Esophagus squamous epithelium (tissue), 5 donors: ENCODE measurements at places on chromosomes 6 and 20. TPM values are rescaled to one million over a fixed set of nuclear protein-coding genes. Genes with fewer than 3 reads are reported as not detected.

GRCh38 chr6:109224994-109225393, 129.7 kb downstream of the CEP57L1 start:
- H3K4me1 ChIP-seq = peaks cover 9% of the 10 kb centered on the region
- H3K27ac ChIP-seq = no peak overlapping the region
- no peaks in the 10 kb centered on the region for H3K27me3 ChIP-seq
- DNase-seq = no peak

DNA sequence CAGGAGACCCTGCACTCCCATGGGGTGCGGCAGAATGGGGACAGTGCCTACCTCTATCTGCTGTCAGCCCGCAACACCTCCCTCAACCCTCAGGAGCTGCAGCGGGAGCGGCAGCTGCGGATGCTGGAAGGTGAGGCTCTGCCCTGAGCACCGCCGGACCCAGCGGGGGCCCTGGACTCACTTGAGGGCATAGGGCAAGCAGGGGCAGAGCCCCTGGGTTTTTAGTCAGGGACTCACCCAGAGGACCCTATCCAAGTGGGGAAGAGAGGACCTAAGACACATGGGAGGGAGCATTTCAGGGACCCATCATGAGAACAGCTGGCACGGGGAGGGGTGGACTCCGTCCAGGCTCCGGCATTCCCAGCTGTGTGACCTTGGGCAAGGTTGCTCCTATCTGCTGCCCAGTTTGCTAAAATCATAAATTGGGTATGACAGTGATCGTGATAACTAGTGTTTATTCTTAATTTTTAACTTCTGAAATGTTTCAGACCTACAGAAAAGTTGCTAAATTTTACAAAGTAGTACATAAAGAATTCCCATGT, 9.8 kb downstream of the RBCK1 start:
- H3K27ac ChIP-seq = no peak overlapping the region
- no peak overlapping the region for H3K4me3 ChIP-seq
- peaks cover 31% of the 10 kb centered on the region for H3K36me3 ChIP-seq
- no peaks in the 10 kb centered on the region for H3K27me3 ChIP-seq

- H3K27me3 ChIP-seq = no peaks in the 10 kb centered on the region
- DNase-seq = no peak
- H3K27ac ChIP-seq = no peak overlapping the region
- no peak overlapping the region for H3K4me3 ChIP-seq
These were observed 167.7 kb upstream of the SUPT3H start for GRCh38 chr6:45545416-45545815.

- no peaks in the 10 kb centered on the region for H3K4me1 ChIP-seq
- no peaks in the 10 kb centered on the region for H3K27me3 ChIP-seq
- no peak overlapping the region for H3K4me3 ChIP-seq
- DNase-seq = no peak
These were observed 247.6 kb downstream of the PKHD1 start for GRCh38 chr6:51839726-51840374.

DNA sequence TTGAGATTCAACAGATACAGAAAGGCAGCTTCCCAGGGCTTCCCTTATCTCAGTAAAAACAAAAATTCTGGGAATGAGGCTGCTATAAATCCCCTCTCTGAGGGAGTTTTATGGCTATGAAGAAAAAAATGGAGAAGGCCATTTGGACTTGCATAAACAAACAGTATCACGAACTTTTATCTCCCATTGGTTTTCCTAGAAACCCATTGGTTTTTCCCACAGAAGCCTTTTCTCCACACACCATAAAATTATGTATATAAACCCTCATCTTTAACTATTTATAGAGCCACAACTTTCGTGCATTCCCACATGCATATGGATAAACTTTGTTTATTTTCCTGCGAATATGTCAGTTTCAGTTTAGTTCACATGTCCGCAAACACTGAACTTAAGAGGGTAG, 36.2 kb upstream of the BTBD3 start:
- no peak overlapping the region for H3K4me3 ChIP-seq
- DNase-seq = no peak
- no peaks in the 10 kb centered on the region for H3K36me3 ChIP-seq
- H3K27ac ChIP-seq = no peak overlapping the region
- H3K27me3 ChIP-seq = no peaks in the 10 kb centered on the region

The NTSR1 gene
- total RNA-seq = not detected

DNA sequence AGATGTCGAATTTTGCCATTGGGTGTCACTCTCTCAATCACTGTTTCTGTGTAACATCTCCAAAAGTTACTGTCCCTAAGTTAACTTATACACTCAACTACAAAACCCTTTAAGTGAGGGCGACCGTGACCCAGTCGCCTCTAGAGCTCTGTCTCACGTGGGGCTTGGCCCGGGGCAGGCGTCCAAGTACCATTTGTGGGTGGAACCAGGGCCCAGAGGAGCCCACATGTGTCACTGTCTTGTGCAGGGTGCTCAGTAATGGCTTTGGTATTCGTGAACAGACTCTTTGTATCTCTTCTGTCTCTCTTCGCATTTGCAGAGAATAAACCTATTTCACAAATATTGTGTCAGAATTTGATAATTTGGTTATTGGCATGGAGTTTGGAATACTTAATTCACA, 109.9 kb upstream of the THBS2 start:
- H3K27me3 ChIP-seq = no peaks in the 10 kb centered on the region
- no peaks in the 10 kb centered on the region for H3K36me3 ChIP-seq
- H3K27ac ChIP-seq = no peak overlapping the region
- no peak overlapping the region for H3K4me3 ChIP-seq

- no peaks in the 10 kb centered on the region for H3K4me1 ChIP-seq
- no peak for DNase-seq
- H3K4me3 ChIP-seq = no peak overlapping the region
- no peak overlapping the region for H3K27ac ChIP-seq
- no peaks in the 10 kb centered on the region for H3K27me3 ChIP-seq
These were observed 43.8 kb downstream of the LGSN start for GRCh38 chr6:63275953-63276352.

The IP6K3 gene
- total RNA-seq = 0.75 TPM

The MOCS1 gene
- 6.0 TPM for total RNA-seq

The TMEM170B gene
- total RNA-seq = 0.57 TPM

The ADGB gene
- not detected for total RNA-seq

DNA sequence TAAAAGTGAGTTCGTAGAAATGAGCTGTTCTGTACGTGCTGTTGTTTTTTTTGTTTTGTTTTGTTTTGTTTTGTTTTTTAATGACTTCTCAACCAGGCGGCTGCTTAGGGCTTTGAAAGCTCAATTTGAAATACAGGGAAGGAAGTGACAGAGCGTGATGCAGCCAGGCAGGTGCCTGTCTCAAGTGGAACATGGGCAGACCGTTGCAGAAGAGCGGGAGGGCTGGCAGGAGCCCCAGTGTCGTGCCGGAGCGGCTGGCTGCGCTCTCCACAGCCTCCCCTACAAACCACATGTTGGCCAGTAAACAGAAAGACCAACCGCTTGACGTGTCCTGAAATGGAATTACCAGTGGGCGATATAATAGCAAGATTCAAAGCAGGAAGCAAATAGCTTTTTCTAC, 164.9 kb upstream of the RREB1 start:
- no peak overlapping the region for H3K4me3 ChIP-seq
- no peak overlapping the region for H3K27ac ChIP-seq
- no peak for DNase-seq
- H3K4me1 ChIP-seq = no peaks in the 10 kb centered on the region
- no peaks in the 10 kb centered on the region for H3K36me3 ChIP-seq

The LZTS3 gene
- 4.9 TPM for total RNA-seq

DNA sequence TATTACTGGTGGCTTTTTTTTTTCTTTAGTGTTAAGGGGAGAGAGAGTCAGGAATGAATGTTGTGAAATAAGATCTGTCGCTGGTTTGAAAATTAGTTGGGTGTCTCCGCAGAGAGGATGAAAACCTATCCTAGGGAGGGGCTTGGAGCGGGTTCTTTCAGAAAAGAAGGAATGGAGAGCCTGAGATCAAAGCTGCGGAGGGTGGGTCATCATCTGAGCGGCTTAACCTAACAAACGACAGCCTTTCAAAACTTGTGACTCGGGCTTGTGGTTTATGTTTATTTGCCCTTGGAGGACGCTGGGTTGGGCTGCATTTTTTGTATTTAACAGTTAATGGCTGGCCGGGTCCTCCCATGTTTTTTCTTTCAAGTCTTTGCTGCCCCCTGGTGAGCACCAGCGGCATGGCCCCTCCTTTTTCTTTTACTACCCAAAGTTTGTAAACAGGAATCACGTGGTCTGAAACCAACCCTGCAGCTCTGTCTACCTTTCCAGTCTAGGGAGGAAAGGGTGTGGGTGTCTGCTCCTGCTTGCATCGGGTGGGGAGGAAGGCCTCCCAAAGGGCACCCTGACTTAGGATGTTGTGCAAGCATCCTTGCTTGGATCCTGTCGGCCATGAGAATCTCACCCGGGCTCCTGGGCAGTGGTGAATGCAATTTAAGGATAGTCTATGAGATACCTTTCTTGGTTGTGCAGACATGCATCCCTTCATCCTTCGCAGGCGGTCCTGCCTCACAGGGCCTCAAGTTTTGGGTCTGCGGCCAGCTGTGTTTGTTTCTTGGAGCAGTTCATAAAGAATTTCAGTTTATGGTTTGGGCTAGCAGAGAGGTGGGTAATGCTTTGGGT, 2.2 kb downstream of the PIM1 start:
- H3K27ac ChIP-seq = peak overlapping the region; percentile 97
- peak; percentile 71 for DNase-seq
- H3K27me3 ChIP-seq = no peaks in the 10 kb centered on the region
- peaks cover 40% of the 10 kb centered on the region for H3K36me3 ChIP-seq
- H3K4me1 ChIP-seq = peaks cover 23% of the 10 kb centered on the region

DNA sequence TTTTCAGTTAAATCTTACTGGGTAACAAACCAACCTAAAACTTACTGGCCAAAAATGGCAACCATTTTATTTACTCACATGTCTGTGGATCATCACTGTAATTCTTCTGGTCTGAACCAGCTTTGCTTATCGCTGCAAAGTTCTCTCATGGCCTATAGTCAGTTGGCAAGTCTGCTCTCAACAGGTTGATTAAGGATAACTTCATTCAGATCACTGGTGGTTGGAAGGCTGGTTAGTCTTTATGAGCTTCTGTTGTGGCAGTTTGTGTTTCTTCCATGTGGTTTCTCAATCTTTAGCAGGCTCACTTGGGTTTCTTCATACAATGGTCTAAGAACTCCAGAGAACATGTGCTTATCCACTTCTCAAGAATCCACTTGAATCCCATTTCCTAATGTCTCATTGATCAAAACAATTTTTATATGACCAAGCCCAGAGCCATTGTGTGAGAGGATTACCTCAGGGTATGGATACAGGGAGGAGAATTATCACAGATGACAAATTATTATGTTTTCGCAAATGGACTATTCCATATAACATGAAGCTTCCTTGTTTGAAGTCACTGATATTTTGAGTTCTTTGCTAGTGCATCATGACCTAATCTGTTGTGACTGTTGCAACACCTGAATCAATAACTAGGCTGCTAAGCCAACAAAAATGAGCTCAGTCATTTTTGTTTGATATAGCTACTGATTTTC, 155.4 kb upstream of the BMP2 start:
- DNase-seq = no peak
- H3K36me3 ChIP-seq = no peaks in the 10 kb centered on the region
- H3K4me1 ChIP-seq = no peaks in the 10 kb centered on the region
- H3K27me3 ChIP-seq = no peaks in the 10 kb centered on the region

DNA sequence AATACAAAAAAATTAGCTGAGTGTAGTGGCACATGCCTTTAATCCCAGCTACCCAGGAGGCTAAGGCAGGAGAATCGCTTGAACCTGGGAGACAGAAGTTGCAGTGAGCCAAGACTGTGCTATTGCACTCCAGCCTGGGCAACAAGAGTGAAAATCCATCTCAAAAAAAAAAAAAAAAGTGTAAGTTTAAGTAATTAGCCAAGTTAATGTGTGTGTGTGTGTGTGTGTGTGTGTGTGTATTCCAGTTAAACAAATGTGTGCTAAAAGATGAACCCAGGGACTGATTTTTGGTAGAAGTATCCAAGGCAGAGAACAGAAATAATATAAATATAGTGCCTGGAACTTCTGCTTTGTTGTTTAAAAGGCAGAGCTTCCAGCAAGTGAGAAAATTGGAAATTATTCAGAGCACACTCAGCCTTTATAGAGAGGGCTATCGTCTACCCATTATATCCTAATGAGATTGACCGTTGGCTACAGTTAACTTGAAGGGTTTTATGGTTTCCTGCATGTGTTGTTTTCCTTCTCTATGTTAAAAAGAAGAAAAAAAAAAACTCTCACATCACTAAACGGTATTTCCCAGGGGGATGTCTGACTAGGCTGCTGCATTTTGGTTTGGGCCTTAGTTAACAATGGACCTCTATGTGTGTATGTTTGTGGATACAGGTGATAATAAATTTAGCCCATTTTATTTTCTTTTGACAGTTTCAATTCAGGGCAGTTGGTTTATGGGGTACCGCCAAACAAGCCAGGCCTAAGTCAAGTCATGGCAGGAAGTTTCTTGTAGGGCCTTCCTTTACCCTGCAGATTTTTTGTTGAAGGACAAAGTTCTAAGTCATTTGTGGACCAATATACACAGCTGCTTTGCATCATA, 9.8 kb downstream of the SOX4 start:
- no peaks in the 10 kb centered on the region for H3K27me3 ChIP-seq
- no peak for DNase-seq
- peaks cover 6% of the 10 kb centered on the region for H3K4me1 ChIP-seq
- H3K36me3 ChIP-seq = no peaks in the 10 kb centered on the region
- H3K27ac ChIP-seq = no peak overlapping the region

GRCh38 chr6:143396497-143397226, 53.8 kb downstream of the ADAT2 start:
- H3K27me3 ChIP-seq = no peaks in the 10 kb centered on the region
- no peak for DNase-seq
- no peak overlapping the region for H3K4me3 ChIP-seq

GRCh38 chr6:6730831-6731230, 142.3 kb downstream of the LY86 start:
- no peaks in the 10 kb centered on the region for H3K27me3 ChIP-seq
- DNase-seq = no peak

The SLC32A1 gene
- total RNA-seq = not detected

The FAM184A gene
- total RNA-seq = 0.30 TPM

- peaks cover 44% of the 10 kb centered on the region for H3K4me1 ChIP-seq
These were observed 3.5 kb upstream of the LAMP5 start for GRCh38 chr20:9510911-9511310.

GRCh38 chr6:134351615-134352474, 33.9 kb upstream of the SGK1 start:
- H3K36me3 ChIP-seq = no peaks in the 10 kb centered on the region
- no peak overlapping the region for H3K27ac ChIP-seq
- no peaks in the 10 kb centered on the region for H3K27me3 ChIP-seq
- no peak overlapping the region for H3K4me3 ChIP-seq
- H3K4me1 ChIP-seq = peaks cover 3% of the 10 kb centered on the region
- no peak for DNase-seq

- no peak for DNase-seq
- no peak overlapping the region for H3K27ac ChIP-seq
- no peak overlapping the region for H3K4me3 ChIP-seq
- H3K27me3 ChIP-seq = no peaks in the 10 kb centered on the region
These were observed 314.3 kb upstream of the NT5E start for GRCh38 chr6:85135376-85136094.

The ID4 gene
- total RNA-seq = 12.9 TPM
